ENCODE measurements at places on chromosomes 3 and 15.

DNA sequence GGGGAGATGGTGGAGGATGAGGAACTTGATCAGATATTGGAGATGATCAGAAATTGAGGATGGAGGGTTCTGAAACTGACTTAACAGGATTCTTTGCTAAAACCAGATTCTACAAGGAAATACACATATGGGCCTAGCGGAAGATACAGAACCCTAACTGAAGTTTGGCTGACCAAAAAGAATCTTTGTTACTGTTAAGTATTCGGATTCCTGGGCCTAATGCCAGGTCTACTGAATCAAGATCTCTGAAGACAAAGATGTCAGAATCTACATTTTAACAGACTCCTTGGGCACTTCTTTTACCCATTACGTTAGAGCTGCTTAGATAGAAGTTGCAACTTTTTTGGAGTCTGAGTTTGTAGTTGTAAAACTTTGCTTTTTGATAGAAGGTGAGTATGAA lies 137.7 kb downstream of the FNDC3B start:
- no peak for DNase-seq

DNA sequence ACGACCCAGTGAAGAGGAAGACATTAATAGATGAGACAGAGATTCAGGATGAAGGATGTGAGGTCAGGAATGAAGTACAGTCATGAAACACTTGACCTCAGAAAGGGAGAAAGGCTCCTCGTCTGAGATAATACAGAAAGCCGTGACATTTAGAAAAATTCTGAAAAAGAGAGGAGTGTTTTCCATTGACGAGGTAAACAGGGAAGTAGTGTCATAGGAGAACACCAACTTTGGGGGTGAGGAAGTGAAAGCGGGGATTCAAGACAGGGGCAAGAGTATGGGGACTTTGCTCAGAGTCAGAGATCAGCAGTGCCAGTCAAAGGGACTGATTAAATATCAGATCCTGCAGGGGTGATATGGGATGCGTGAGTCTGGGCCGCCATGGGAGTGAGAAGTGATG lies 160.9 kb downstream of the PLCL2 start:
- DNase-seq, result no peak

DNA sequence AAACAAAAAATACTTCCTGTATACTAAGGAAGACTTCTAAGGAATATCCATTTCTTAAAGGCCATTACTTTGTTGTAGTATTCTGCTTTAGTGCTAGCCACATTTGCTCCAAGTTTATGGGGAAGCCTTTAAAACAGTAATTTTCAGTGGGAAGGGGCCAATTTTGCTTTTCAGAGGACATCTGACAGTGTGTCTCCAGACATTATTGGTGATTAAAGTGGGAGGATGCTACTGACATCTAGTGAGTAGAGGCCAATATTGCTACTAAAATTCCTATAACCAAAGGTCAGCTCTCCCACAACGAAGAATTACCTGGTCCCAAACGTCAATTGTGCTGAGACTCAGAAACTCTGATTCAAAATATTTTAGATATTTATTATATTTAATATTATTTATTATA lies 24.8 kb downstream of the SLC28A2 start:
- no peak for DNase-seq

- no peak for DNase-seq
Measured at GRCh38 chr15:76996526-76997401, 1.8 kb downstream of the PSTPIP1 start.

All from non-pigmented ciliary epithelial cell (primary cell).